ENCODE measurements at places on chromosomes 2 and 18.

GRCh38 chr18:61797696-61798590, 94.9 kb downstream of the RNF152 start:
- DNase-seq: no peak

DNA sequence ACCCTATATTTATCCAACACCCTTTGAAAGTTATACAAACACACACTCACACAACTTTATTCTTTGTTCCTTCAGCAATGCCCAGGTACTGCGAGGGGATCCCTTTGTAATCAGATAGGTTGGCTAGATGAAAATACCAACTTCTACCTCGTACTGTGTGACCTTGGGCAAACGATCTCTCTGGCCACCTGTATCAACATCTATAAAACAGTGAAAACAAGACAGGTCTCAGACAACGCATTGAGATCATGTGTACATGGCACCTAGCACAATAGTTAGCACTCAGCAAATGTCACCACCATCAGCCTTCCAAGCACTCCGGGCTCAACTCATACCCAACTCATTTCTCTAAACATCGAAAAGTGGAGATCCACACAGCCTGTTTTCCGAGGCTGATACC, 118.4 kb upstream of the PPP1CB start:
- DNase-seq: no peak

DNA sequence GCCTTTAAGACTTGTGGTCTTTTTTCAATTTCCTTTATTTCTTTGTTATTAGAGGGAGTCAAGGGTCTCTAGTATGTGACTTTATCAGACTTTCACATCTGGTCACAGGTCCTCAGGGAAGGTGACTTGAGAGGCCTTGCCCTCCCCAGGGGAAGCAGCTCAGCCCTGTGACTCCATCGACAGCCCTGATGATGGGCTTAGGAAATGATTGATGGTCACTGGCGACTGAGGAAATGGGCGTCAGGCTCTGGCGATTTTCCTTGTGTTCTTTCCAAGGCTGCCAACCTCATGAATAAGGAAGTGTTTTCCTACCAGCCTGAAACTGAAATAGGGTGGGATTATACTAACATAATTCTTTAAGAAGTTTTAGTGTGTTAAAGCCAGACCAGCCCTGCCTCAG, 21.1 kb downstream of the SERPINE2 start:
- DNase-seq: no peak

DNA sequence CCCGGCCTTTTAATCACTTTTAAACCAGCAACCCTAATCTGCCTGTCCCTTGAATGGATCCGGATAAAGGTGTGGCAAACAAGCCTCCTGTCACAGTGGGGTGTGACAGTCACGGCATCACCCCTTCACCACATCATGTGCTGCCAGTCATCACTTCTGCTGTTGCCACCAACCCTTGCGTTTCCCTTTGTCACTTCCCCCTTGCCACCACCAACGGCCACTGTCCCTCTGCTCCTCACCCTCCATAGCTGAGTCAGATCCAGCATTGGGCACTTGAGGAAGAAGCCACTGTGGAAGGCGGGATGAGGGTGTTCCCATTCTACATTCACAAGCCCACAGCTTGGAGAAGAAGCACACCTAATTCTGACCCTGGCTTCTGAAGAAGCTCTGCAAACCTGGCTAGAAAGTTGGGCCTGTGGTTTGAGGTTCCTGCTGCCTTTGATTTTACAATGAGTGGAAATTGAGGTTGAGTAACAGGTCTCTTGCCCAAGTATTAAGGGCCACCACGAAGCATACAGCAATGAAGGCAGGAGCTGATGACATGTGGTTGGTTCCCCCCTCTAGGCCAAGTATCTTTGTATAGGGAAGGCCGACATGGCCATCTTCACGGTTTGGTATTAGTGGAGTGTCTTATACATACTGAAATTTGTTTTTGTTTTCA, 22.9 kb upstream of the DARS1 start:
- no peak for DNase-seq

DNA sequence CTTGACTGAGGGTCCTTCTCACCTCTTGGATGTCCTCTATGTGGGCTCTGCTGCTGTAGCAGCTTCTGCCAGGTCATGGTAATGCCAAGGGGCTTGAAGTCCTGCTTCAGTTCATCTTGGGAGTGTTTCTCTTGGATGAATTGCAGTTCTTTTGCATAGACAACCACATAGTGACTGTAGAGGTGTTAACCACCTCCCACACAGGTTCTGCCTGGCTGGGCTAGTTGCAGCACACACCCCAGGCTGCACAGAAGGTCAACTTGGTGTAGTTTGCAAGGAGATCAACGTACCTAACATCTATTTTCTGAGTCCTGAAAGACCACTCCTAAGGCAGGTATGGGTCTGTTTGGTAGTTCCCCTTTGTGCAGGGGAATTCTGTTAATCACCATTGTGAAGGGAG, 108.1 kb downstream of the ADCYAP1 start:
- DNase-seq: no peak

DNA sequence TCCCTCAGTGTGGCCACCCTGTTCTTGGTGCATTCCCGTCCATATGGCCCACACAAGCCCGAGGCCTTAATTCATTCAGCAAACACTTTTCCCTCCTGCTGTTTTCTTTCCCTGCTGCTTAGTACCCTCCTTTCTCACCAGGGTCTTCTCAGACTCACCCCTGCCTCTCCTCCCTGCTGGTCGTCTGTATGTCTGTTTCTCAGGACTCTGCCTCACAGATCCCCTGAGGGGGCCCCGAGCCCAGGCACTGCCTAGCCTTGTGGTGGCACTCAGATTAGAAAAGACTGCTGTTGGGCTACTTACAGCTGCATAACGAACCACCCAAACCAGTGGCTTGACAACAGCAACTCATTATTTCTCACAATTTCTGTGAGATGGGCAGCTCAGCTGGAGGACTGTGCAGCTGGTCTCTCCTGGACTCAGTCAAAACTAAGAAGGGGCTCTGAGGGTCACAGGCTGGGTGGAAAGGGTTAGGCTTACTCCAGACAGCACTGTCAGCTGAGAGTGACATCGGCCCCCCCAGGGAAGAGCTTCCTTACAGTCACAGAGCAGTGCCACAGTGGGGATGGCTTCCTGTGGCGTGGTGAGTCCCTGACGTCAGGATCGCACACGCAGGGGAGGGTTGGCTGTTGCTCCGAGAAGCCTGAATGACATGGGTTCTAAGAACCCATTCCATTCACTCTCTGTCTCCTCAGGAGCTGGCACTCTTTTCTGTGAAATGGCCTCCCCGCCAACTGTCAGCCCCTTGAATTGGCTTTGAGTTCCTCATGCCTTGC, 139.0 kb downstream of the UXS1 start:
- no peak for DNase-seq

- no peak for DNase-seq
These were observed 9.2 kb downstream of the BOK start for GRCh38 chr2:241567776-241568175.

DNA sequence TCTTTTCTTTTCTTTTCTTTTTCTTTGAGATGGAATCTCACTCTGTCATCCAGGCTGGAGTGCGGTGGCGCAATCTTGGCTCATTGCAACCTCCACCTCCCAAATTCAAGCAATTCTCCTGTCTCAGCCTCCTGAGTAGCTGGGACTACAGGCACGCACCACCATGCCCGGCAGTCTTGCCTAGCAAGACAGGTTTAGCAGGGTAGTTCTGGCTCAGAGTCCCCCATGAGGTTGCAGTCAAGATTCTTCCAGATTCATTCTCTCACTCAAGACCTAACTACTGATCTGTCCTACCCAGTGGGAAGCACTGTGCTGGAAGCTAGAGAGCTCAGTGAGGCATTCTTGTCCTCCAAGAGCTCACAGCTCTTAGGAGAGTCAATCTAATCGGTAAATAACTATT, 17.6 kb upstream of the ZAP70 start:
- DNase-seq: no peak

DNA sequence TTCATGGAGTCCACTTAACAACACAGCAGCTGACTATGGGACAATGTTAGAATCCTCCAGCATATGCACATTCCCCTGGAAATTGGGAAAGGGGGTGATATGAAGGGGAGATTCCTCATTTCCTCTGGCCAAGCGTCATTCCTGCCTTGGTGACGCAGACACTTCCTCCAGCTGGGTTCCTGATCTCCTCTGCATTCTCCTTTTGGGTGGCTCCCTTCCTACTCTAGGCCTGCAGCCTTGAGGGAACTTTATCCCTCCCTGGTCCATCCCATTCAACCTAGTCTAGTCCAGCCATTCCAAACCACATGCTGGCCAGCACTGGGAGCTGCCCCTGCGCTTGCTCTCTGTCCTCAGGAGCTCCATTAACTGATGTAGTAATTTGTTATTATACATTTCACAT, 216.8 kb downstream of the VAPA start:
- DNase-seq: no peak

DNA sequence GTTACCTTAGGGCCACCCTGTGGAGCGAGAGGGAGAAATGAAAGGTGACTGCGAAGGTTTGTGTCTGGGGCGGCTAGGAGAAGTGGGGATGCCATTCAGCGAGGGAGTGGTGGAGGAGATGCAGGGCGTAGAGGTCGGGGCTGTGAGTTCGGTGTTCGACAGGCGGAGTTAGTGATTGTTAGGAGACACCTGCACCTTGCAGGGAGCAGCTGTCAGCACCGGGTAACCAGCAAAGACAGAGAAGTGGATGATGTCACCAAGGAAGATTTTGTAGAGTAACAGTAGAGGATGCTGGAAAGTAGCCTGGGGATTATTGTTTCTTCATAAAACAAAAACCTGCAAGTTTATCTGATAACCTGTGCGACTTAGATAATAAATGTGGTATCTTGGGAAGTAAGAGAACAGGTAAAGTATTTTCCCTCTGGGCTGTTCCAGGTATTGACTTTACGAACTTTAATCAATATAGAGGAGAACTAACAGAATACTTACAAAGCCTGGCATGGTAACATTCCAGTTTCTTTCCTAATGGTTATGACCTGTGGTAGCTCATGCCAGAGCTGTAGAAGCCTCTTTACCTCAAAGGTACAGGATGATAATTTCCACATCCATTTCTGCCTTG, 63.8 kb downstream of the SPTBN1 start:
- DNase-seq: no peak

GRCh38 chr2:70959851-70960832, 18.3 kb upstream of the ANKRD53 start:
- no peak for DNase-seq

GRCh38 chr2:241877989-241878970, 8.8 kb downstream of the RTP5 start:
- no peak for DNase-seq

- DNase-seq: no peak
These were observed 282.5 kb upstream of the SPRED2 start for GRCh38 chr2:65714866-65715265.

DNA sequence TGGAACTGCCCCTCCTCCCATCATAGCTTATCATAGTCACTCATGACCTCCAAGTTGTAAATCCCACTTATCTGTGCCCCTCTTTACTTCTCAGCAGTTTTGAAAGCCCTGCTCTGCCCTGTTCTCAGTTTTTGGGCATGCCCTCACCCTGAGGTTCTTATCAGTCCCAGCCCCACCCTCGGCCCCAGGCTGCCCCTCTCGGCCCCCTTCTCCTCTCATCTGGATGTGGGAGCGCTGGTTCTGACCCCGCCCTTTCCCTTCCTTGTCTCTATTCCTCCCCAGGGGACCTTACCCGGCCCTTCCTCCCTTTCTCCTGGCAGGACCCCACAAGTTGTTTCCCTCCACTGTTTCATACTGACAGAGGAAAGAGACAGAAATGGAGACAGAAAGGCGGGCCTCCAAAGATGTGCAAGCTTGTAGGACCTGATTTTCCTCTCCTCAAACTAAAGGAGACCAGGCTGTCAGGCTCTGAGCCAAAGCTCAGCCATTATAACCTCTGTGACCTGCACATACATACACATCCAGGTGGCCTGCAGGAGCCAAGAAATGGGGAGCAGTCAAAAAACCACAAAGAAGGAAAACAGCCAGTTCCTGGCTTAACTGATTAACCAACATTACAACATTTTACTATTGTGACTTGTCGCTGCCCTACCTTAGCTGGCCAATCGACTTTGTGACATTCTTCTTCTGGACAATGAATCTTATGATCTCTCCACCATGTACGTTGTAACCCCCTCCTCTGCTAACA, 171.0 kb upstream of the HS6ST1 start:
- DNase-seq: no peak

DNA sequence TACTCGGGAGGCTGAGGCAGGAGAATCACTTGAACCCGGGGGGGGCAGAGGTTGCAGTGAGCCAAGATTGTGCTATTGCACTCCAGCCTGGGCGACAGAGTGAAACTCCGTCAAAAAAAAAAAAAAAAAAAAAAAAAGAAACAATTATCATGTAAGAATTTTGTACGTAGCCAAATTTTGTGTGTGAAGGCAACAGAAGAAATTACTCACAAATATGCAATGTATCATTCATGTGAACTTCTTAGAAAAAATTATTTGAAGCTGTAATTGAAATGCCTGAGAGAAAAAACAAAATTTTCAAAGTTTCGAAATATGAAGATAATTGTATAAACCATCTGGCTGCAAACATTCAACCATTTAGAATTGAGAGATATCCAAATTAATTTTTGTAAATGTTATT, 204.8 kb upstream of the PARD3B start:
- DNase-seq: no peak

- DNase-seq: no peak
These were observed 138.9 kb upstream of the TMEFF2 start for GRCh38 chr2:192333642-192334041.

DNA sequence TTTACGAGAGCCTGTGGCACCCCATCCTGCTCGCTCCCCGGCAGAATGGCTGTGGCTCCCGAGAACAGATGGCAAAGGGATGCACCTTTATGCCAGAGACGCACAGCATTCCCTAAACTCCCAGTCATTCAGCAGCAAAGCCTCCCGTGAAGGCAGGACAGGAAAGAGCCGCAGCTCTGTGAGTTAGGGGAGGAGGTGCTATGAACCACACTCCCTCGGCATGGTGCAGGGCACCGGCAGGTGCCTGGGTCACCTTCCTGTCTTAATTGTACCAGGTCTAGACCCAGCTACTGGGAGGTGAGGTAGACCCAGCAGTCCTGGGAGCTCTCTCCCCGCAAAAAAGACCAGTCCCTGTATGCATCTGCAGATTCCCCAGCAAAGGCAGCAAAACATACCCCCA, 149.8 kb downstream of the TWIST2 start:
- no peak for DNase-seq

GRCh38 chr2:84980263-84980983, 9.5 kb downstream of the KCMF1 start:
- DNase-seq: no peak
